Mesothelial cell of epicardium (in vitro differentiated cells): ENCODE measurements at places on chromosomes 7 and 10. TPM values are rescaled to one million over a fixed set of nuclear protein-coding genes. Genes with fewer than 3 reads are reported as not detected.

Gene NFKB2
- 51.7 to 56.6 TPM (median 55.8 TPM) in 3 replicates for total RNA-seq

Gene MRPS33
- total RNA-seq: 41.5 to 42.2 TPM (median 41.6 TPM) in 3 replicates

Gene CHST15
- 34.5 to 39.4 TPM (median 35.9 TPM) in 3 replicates for total RNA-seq

Gene CALML3
- 0.07 TPM in 1 of 3 replicates, not detected in the others for total RNA-seq

Gene PAX4
- total RNA-seq: not detected in 3 replicates

Gene MYH16
- total RNA-seq: 0.09 TPM in 1 of 3 replicates, not detected in the others

Gene GNG11
- total RNA-seq: 5.8 to 6.7 TPM (median 6.4 TPM) in 3 replicates

Gene ANKRD30A
- not detected in 3 replicates for total RNA-seq

Gene TMEM26
- total RNA-seq: 3.4 to 4.1 TPM (median 3.9 TPM) in 3 replicates

Gene GIMAP4
- not detected in 3 replicates for total RNA-seq

Gene WNT16
- total RNA-seq: 0.49 to 0.86 TPM (median 0.61 TPM) in 3 replicates

Gene VAX1
- 0.09 TPM in 1 of 3 replicates, not detected in the others for total RNA-seq

Gene CH25H
- not detected in 3 replicates for total RNA-seq

Gene SSC4D
- total RNA-seq: 22.4 to 26.2 TPM (median 25.2 TPM) in 3 replicates

Gene OPN4
- total RNA-seq: not detected in 3 replicates

Gene UFSP1
- total RNA-seq: 6.0 to 8.0 TPM (median 6.4 TPM) in 3 replicates

Gene PLAC9
- 24.0 to 30.3 TPM (median 25.1 TPM) in 3 replicates for total RNA-seq

Gene PURB
- 33.2 to 33.7 TPM (median 33.5 TPM) in 3 replicates for total RNA-seq

Gene MRC1
- total RNA-seq: not detected in 3 replicates
